ENCODE measurements at places on chromosomes 1 and 21.

GRCh38 chr1:156625436-156626078 lies 6.3 kb downstream of the HAPLN2 start:
- DNase-seq = peak; percentile 67

GRCh38 chr1:36516372-36517010 lies 33.8 kb upstream of the CSF3R start:
- DNase-seq = peak; percentile 68

DNA sequence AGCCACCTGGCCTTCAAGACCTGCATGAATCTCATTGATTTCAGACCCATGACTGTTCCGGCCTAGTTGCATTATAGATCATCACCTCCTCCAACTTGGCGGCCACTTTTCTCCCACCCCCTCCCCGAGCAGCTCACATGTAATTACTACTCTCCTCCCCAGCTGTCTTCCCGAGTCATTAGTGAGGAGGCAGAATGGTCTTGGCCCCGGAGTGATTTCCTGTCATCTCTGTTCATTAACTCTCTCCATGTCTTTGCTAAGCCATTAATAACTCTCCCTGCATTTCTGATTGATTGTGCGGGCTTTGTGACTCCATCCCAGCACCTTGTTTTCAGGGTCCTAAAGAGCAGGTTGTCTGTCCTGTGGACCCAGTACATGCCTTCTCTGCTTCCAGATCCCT lies 75.6 kb upstream of the CNTN2 start:
- peak; percentile 90 for DNase-seq

DNA sequence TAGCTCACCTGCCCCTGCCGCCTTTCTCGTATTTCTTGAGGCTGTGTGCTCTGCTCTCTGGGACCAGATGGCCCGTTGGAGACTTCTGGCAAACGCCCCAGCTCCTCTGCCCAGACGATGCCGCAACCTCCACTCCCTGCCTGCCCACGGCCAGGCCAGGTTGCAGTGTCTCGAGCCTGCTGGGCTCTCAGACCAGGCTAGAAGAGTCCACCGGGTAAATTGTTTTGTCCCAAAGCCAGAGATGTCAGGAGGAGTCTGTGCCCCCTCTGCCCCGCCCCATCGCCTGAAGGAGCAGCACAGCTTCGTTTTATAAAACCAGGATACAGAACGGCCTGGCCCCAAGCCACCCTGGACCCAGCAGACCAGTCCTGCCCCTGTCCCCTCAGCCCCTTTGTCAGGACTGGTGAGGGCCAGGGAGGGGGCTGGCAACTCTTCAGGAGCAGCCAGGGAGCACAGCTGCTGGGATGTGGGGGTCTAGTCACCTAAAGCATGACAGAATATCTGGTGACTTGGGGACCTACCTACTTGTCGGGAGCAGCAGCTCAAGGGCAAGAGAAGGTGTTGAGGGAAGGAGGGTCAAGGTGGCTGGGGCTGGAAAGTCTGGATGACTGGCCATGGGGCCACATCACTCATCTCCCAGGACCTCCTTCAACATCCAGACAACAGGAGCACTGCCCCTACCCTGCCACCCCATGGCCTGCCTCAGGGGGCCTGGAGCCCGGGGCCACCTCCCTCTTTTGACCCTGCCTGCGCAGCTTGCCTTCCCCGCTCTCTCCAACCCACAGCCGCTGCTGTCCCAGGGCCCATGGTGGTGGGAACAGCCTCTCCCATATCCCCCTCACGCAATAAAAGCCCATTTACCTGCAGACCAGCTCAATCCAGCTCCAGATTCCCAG lies 33.9 kb upstream of the LBR start:
- DNase-seq = peak; percentile 84

- peak; percentile 10 for DNase-seq
These were observed 722.6 kb downstream of the LRRIQ3 start for GRCh38 chr1:73475316-73475870.

DNA sequence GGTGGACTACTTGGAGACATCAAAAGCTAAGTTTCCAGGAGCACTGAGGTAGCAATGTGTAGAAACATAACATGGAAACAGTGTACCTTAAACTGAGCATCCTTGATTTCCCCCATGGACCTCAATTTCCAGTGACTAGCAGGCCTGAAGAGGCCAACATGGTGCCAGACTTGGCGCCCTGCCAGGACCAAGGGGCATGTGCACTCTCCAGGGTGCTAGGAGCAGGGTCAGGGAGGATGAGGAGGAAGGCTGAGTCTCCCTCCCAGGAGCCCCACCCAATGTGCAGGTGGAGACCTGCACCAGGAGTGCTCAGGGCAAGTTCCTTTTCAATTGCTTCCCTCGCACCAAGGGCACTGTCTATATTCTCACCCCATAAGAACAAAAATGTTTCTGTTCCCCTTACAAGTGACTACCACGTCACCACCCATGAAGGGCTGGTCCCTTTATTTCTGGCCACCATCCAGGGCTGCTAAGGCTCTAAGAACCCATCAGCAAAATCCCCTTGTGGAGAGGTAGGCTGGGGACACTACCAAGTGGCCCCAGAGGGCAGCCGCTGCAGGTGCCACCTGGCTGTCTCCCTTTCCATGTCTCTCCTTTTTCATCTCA lies 39.2 kb downstream of the MX1 start:
- no peak for DNase-seq

DNA sequence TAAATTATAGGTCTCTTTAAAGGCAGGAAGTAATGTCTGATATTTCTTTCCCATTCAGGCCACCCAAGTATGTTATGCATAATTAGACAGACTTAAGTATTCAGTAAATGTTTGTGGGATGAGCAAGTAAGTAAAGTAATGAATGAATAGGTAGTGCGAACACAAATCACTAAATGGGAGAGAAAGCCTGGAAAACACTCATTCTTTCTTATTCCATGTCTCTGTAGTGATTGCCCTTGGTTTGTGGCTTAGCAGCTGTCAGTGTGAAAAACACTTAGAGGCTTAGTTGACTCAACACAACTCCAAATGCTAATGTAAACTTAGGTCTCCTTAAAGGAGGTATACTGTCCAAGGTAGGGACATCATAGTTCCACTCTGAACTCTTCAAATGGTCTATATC lies 182.5 kb downstream of the ZC3H11B start:
- no peak for DNase-seq

DNA sequence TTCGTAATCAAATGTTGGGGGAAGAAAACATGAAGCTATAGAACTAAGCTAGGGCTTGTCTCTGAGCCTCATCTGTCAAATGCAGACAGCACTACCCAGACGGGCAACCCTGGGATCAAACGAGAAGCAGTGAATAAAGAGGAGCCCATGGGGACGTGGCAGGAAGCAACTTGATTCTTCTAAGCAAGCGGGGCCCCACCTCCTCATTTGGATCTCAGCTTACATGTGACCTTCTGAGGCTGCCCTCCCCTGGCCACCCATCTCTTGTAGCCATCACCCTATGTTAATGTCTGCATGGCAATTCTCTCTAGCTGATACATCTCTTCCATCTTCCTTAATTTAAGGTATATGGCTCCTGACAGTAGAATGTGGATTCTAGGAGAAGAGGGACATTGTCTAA lies 171.3 kb downstream of the IGSF21 start:
- peak; percentile 66 for DNase-seq

- no peak for DNase-seq
These were observed 546.8 kb downstream of the RWDD3 start for GRCh38 chr1:95780836-95781235.

GRCh38 chr1:19036041-19036812 lies 79.8 kb upstream of the IFFO2 start:
- peak; percentile 33 for DNase-seq

DNA sequence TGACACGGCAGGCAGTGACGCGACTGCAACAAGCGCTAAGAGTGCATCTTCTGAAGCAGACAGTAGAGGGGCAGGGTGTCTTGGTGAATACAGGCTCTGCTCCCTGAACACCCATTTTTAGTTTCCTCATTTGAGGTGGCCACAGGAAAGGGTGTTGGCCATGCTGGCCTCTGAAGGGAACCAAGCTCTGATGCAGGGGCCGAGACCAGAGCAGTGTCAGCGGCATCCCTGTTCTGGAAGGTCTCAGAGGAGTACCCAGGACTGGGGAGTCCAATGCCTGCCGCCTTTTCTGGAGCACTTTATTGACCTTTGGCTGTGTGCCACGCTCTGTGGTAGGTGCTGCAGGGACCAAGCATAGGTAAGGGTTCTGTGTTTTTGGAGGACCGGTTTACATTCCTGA lies 100.4 kb downstream of the KCNJ6 start:
- DNase-seq = no peak

- no peak for DNase-seq
These were observed 73.6 kb downstream of the SIPA1L2 start for GRCh38 chr1:232556351-232556750.

DNA sequence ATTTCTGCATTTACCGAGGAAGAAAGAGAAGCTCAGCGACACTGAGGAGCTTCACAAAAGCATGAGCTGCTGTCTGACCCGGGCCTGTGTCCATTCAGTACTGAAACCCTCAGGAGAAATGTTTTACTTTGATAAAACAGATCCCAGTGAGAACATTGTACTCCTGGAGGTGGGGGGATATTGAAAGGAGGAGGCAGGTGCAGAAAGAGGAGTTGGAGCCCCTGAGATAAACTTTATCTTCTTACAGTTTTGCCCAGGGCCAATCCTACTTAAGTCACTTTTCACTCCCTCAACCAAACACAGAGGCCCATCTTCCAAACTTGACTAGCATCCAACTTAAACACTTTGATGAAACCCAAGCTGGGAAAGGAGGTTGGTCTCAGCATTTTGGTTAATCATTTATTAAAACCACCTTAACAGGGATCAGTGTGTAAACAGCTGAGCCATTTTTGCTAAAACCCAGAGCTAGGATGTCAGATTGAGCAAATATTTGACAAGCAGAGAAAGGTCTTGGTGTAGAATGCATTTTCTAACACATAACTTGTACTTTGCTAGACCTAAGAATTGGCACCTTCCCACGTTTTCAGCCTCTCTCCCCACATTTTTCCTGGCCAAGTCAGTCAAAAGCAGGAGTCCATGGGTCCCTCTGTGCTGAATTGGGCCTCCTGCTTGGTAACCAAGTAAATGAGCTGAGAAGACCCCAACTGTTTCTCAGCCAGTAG lies 32.5 kb upstream of the SARS1 start:
- DNase-seq = peak; percentile 47

DNA sequence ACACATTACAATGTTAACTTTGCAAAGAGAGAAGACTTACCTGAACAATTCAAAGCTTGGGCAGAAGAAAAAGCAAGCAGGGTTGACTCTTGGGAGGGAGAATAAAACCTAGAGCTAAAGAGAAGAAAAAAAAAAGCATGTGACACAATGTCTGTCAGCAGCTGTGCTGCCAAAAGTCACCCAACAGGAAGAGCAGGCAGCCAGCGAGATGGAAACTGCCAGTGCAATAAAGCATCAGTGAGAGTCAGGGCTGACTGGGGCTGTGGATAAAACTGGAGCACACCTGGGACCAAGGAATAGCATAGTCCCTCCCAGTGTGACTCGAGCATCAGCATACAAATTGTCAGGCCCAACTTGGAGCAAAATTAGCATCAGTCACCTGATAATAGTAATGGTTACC lies 65.0 kb upstream of the SLC22A15 start:
- DNase-seq = no peak

- no peak for DNase-seq
These were observed 67.9 kb upstream of the ADAMTS5 start for GRCh38 chr21:27034796-27035195.

DNA sequence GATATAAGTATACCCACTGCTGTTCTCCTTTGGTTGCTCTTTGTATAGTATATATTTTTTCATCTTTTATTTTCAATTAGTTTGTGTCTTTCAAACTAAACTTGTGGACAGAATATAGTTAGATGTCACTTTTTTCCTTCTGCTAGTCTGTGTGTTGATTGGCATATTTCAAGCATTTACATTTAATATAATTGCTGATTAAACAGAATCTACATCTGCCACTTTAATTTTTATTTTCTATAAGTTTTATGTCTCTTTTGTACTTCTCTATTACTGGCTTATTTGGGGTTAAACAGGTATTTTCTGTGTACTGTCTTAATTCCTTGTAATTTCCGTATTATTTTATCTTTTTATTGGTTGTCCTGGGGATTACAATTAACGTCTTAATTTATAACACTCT lies 74.4 kb upstream of the CHODL start:
- no peak for DNase-seq

DNA sequence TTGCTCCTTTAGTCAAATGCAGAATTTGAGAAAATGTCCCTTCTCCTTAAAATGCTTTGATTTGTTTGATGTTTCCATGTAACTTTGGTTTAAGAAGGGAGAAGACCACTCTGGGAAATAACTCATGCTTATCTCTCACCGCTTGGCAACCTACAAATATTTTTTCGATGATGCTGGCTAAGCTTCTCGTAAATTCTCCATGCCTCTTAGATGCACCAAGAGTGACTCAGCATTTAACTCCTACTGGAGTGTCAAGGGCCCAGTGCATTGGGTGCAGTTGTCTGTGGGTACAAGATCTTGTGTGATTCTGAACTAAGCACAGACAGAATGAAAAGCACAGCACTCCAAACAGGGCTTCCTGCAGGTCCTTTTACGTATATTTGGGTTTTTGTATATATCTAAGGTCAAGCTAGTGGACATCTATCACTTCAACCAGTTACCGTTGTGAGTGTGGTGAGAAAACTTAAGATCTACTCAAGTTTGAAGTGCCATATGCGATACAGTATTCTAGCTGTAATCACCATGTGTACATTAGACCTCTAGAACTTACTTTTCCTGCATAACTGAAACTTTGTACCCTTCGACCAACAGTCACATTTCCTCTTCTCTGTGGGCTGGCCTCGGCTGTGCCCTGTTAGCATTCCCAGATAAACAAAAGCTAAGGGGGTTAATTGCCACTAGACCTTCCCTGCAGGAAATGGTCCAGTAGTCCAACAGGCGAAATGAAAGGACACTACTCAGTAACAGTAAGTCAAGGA lies 55.8 kb downstream of the COL18A1 start:
- DNase-seq = no peak

- DNase-seq = no peak
These were observed 43.3 kb downstream of the MAB21L3 start for GRCh38 chr1:116154536-116154935.

DNA sequence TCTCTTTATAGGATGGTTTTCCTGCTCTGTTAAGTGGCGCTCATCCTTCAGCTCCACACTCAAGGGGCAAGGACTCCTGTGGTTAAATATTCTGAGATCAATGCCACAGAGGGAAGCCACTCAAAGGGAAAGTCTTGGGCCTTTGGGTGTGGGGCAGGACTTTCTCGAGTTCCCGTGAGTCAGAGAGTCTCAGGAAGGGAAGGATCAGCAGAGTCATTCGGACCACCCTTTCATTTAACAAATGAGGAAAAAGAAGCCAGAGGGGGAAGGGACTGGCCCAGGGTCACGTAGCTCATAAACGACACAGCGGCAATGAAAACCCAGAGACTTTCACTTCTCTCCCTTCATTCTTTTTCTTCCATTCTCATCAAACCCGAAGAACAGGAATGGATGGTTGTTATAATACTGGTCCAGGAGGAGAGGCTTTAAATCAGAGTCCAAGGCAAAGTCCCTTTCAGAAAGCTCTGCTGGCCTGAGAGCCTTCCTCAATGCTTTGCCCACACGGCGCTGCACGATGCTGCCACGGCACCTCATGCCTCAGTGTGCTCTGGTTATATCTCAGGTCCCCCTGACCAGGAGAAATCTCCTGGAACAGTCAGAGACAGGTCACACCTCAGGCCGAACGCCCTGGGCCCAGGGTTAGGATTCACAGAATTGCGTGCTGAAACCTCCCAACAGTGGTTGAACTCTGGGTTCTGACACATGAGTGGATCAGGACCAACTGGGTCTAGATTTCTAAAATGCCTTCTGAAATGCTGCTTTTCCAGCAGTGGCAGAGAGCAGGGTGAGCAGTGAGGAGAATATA lies 65.3 kb downstream of the TENT5C start:
- no peak for DNase-seq

- DNase-seq = no peak
These were observed 471 bp upstream of the ADPRS start for GRCh38 chr1:36088265-36088576.

Measured in NCI-H69 (cell line).